ENCODE measurements at places on chromosomes 6 and 20.

GRCh38 chr6:113875470-113875869 lies 18.3 kb downstream of the MARCKS start:
- no peak for DNase-seq

- DNase-seq, result no peak
Measured at GRCh38 chr6:8269094-8269493, 166.3 kb downstream of the SLC35B3 start.

DNA sequence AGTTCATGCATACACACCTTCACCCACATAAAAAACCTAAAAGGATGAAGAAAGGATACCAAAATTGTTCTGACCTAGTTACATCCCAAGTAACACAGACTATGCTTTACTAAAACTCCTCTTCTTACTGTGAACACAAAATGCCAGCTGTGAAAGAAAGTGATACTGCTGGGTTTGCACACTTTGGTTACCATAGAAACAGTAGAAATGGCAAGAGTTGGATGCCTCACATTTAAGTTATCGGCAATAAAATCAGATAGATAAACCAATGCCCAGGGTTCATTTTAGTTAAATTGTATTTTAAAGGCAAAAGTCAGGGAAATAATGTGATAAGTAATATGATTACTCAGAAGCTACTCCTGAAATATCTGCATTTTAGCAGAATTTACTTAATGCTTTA lies 161.9 kb downstream of the CDK19 start:
- no peak for DNase-seq

- DNase-seq, result peak; percentile 34
Measured at GRCh38 chr6:109373331-109373730, 8.9 kb downstream of the CD164 start.

DNA sequence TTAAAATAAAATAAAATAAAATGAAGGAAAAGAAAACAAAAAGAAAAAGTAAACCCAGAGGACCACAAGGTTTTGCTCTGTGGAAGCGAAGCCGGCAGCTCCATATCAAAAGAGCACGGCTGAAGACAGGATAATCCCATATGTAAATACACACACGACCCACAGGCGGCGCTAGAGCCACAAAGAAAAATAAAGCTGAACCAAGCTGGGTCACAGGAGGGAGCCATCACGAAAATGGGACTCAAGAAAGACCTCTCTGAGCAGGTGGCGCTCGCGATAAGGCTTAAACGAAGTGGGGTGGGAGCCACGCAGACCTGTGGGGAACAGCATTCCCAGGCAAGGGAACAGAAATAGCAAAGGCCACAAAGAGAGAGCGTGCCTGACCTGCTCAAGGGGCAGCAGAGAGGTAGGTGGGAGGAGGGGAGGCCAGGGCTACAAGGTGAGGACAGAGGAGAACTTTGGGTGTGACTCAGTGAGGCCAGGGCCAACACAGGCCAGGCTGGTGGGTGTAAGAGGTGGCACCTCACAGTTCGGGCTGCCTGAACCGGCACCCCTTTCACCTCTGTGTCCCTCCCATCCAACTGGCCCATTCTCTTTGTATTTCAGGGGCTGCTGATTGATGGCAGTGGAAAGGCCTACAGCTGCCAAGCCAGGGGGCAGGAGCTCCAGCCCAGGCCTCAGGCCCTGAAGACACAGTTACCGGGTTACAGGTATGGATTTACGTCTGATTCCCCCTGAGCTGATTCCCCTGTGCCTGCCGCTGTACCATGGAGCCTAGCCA lies 26.0 kb downstream of the PTGIS start:
- peak; percentile 81 for DNase-seq

DNA sequence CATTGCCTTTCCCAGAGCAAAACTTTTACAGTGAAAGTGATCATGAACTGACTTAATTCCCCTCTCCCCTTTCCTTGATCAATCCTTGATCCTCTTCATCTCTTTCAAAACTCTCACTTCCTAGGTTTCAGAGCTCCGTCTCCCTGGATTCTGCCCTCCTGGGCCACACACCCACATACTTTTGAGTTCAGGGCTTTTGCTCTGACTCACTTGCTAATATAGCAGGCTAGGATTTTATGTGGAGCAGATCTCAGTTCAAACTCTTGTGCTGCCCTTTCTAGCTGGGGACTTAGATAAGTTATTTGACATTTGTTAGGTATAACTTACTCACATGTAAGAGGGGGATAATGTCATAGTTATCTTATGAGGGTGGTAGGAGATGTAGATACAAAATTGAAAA lies 109.1 kb upstream of the MLIP start:
- no peak for DNase-seq

DNA sequence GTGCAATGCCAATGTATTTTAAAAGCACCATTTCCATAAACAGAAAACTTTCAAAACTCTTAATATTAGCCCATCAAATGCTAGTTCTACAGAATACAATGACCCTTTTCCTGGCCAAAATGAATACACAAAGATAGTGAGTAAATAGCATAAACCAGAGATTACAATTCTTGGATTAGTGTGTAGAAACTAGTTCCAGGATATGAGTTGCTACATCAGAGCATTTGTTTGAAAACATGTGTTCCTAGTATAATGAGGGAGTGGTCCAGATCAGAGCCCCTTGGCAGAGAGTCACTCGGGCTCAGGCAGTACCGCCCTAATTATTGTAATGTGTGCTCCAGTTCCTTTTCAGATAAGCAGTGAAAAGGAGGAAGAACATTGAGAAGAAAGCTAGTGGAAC lies 63.7 kb upstream of the COL21A1 start:
- DNase-seq, result no peak

DNA sequence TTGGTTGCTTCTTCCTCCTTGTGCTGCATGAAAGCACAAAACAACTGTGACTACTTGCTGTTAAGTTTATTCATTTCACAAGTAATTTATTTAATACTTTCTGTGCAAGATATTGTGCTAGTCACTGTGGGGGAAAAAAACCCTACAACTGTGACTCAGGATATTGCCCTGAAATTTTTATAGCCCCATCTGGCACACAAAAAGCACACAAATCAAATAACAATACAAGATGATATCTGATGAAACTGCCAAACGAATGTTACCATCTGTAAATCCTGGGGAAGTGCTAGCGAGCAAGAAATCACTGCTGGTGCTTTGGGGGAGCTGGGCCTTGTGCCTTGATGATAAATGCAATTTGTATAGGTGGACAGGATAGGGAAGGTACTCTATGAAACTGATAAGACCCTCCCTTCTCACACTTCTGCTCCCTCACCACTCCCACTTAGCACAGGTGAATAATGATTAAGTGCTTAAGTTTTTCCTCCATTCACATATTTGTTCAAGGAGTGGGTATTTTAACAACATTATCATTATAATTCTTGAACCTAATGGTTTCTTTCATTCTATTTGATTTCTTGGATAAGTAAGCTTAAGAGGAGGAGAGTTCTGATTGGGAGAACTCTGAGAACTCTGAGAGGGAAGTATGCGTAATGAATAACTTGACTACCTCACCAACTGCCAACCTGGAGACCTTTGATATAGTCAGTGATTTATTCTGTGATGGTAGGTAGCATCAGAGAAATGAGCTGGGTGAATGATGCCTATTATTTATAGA lies 115.3 kb downstream of the RTN4IP1 start:
- DNase-seq, result peak; percentile 17

GRCh38 chr6:89433252-89434149 lies 549 bp downstream of the ANKRD6 start:
- peak; percentile 26 for DNase-seq

- DNase-seq, result no peak
Measured at GRCh38 chr20:19375801-19376200, 163.4 kb downstream of the SLC24A3 start.

- DNase-seq, result no peak
Measured at GRCh38 chr6:17042422-17043147, 59.3 kb upstream of the STMND1 start.

DNA sequence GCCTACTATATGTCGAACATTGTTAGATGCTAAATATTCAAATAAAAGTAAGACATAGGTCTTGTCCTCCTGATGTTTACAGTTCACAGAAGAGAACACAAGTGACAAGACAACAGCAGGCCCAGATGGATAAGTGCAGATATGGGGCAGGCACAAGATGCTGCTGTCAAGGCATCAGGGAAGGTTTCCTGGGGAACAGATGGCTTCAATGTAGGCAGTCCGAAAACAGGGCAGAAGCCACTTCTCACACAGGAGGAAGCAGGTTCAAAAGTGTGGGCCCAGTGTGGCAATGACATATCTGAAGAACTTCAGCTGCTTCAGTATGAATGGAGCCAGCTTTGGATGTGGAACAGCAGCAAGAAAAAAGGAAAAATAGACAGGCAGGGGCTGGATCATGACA lies 32.5 kb downstream of the HLA-DPB1 start:
- DNase-seq, result no peak

DNA sequence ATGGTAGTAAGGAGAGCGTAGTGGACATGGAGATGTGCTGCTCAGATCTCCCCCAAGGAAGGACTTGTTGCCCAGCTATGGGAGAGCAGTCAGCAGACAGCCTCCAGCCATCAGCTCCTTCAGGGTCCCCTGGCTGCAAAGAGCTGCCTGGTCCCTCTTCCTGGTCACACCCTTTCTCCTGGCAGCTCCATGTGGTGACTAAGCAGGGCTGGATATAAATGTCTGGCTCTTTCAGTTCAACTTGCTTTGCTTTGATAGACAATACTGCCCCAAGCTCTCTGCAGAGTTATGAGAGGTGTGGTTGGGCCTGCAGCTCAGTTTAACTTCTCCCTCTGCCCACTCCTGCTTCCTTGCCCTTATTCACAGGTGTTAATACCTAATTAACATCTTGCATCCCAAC lies 64.1 kb upstream of the DDR1 start:
- no peak for DNase-seq

- no peak for DNase-seq
Measured at GRCh38 chr6:130859161-130859867, 32.1 kb downstream of the SMLR1 start.

DNA sequence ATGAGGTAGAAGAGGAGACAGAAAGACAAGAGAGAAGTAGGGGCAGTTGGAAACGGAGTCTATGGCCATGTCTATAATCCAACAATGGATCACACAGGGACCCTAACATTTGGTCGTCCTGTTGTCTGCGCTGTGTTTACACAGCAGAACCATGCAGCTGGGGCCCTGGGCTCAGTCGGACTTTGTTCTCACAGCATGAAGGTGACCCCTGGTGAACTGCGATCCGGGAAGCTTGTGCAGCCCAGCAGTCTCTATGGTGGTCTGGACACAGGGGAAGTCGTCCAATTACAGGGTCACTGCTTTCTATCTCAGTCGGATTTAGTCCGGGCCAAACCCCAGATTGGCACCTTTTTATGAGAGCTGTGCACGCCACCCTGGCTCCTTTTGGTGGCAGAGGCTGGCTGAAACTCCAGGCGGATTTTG lies 153.6 kb downstream of the FOXA2 start:
- no peak for DNase-seq

GRCh38 chr6:72130327-72130726 lies 244.0 kb downstream of the RIMS1 start:
- DNase-seq, result no peak

Measured in stimulated activated CD4-positive, alpha-beta T cell treated with anti-CD3 and anti-CD28 coated beads, Interleukin-15, amount 100 ng/mL, for 24 hours (primary cell).